ENCODE measurements at places on chromosomes 3 and 15.

DNA sequence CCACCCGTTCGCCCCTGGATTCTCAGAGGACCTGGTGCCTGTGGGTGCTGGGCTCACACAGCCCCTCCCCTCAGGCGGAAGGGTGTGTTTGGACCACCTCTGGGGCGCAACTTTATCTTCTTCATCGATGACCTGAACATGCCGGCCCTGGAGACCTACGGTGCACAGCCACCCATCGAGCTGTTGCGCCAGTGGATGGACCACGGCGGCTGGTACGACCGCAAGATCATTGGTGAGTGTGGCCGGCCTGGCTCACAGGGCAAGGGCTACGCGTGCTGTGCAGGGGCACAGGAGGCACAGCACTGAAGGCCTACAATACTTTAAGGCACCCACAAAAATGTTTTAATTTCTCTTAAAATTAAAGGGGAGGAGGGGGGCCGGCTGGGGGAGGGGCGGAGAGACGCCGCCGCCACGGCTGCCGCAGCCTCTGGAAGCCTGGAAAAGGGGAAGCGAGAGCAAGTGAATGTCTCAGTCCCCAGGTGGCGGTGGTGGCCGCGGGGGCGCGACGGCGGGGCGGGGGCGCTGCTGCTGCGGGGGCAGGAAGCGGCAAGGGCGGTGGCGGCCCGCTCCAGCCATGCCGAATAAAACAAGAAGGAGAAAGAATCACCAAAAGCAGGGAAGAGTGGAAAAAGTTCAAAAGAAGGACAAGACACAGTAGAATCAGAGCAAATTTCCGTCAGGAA is 56.8 kb downstream of the DNAH1 start:
- DNase-seq, result no peak

DNA sequence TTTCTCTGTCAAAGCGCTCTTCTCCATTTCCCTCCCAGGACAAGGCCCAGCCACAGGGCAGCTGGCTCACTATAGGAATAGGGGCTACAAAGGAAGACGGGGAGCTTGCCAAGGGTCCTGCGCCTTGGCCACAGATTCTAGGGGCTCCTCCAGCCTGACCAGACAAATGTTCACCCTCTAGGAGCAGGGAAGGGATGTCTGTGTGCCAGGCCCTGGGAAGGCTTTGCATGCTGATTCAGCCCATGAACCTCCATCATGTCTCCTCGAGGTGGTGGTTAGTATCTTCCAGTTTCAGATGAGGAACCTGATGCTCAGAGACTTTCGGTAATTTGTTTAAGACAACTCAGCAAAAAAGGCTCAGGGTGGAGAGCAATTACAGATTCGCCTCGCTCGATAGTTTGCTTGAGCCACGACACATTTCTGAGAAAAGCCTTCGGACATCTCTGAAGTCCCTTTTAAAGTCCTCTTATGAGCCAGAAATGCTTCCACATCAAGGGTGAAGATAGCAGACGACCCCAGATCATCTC is 110.0 kb downstream of the XXYLT1 start:
- DNase-seq, result no peak

- DNase-seq, result no peak
These were observed 9.3 kb downstream of the SATB1 start for GRCh38 chr3:18415839-18416238.

DNA sequence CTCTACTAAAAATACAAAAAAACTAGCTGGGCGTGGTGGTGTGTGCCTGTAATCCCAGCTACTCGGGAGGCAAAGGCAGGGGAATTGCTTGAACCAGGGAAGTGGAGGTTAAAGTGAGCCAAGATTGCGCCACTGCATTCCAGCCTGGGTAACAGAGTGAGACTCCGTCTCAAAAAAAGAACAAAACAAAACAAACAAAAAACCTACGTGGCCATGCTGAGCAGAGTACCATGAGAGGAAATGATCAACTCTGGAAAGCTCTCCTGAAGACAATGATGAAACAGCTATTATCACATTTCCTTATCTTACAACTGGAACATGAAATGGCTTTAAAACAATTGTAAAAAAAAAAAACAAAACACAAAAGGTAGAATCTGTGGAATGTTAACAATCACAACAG is 75.2 kb downstream of the CHSY1 start:
- DNase-seq, result no peak
